Epithelial cell of esophagus (primary cell): ENCODE measurements at places on chromosomes 6 and 20.

- DNase-seq, result no peak
Measured at GRCh38 chr6:111950661-111951496, 77.6 kb upstream of the FYN start.

DNA sequence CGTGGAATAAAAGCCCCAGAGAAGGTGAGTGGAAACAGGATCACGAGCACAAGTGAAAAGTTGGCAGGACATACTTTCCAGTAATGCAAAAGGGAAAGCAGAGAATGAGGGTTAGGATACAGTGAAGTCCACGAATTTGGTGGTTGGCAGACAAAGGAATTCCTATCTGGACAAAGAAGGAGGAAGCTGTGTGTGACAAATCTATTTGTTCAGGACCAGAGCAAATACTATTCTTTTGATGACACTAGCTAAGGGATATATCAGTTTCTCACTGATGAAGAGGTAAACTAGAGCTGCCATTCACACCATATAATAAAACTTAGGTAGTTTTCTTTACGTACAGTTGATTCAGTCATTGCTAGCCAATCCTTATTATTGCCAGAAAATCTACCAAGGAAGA is 156.8 kb upstream of the GRIK2 start:
- DNase-seq, result no peak

DNA sequence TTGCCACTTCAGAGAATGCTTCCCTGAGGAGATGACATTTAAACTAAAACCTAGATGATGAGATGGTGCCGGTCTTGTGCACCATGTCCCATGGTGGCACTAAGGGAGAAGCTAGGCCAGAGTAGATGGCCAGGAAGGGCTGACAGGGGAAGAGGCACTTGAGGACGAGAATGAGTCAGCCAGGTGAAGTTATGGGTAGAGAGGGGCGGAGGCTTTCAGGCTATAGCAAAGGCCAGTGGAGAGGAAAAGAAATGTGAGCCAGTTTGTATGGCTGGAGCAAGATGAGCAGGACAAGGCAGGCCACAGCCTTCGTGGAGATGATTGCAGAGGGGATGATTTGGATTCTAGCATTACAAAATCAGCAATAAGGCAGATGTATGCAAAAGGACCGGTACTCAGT is 44.7 kb upstream of the ADGRF4 start:
- DNase-seq, result peak; percentile 59

DNA sequence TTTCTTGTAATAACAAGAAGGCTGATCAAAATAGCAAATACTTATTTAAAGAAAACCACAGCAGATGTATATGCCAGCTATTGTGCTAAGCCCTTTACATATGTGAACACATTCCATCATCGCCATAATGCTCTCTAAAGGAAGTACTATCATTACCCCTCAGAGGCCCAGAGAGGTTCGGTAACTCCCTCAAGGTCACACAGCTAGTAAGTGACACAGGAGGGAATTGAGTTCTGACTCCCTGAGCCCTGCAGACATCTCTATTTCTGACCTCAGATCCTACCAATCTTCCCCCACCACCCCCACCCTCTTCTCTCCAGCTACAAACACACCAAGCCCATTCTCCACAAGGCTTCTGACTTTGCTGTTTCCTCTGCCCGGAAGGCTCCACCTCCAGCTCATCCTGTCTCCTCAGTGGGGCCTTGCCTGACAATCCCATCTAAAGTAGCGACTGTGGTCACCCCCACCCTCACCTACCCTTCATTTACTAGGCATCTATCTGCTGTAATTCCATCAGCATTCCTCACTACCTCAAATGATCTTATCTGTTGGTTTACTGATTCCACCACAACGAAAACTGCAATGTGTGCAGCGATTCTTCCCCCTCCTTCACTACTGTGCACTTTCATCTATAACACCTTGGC is 234.5 kb downstream of the LRFN2 start:
- DNase-seq, result no peak

DNA sequence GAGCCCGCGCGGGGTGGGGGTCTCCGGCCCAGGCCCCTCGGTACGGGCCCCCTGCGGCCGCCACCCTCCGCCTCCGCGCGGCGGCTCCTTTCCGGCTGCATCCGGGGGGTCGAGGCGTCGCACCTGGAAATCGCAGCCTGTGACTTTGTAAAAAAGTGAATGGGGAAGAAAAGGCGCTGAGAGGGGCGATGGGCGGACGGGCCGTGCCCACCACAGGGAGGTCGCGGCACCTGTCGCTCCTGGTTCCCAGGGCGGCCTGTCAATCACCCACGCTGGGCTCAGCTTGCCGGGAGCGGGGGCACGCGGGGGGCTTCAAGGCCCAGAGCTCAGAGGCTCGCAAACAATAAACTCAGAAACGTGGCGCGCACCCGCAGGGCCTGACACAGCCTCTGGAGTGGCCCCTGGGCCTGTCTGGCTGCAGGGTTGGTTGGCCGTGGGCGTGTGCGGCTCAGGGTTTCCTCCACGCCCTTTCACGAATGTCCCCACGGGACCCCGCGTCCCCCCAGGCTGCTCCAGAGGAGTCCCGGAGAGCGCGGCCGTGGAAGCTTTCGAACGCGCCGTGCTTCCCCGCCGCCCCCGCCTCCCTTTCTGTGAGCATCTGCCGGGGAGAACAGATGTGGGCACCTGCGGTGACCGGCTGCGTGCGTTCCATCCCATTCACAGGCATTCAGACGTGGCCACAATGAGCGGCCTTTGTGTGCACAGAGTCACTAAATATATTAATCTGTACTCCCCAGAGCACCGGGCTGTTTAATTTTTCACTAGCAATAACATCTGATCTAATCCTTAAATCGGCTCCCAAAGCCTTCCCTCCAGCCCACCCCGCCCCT is 6.1 kb upstream of the DLL1 start:
- DNase-seq, result no peak

GRCh38 chr20:45771182-45771759 is 20.4 kb downstream of the WFDC3 start:
- peak; percentile 75 for DNase-seq

DNA sequence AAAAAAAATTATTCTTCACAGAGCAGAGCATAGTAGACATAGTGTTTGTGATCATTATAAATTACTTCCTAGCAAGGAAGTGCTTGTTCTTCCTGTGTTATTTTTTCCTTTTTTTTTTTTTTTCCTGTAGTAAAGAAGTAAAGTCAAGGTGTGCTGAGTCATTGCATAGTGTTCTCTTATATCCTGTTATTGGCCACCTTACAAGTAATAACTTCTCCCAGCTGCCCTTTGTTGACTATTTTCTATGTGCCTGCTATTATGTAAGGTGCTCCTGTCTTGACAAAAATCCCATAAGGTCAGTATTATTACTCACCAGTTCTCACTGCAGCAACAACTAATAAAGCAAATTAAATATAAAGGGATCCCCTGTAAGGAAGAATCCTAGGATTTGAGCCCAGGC is 195.3 kb downstream of the GJA1 start:
- peak; percentile 87 for DNase-seq

GRCh38 chr20:47274401-47275108 is 81.9 kb downstream of the ZMYND8 start:
- DNase-seq, result peak; percentile 85

DNA sequence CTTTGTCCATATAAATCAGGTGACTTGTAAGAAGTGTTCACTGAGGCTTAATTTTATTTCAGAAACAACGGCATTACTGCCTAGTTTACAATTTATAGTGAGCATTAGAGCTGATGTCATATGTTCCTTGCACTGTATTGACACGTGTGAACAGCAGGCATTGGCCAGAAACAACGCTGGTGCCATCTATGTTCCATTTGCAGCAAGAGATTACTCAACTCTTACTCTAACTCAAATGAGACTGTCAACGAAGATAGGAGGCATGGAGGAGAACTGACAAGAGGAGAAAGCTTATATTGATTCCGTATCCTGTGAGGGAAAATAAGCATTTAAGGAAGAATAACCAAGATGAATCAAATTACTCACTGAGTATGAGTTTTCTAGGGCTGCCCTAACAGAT is 48.4 kb downstream of the MTFR2 start:
- peak; percentile 28 for DNase-seq

DNA sequence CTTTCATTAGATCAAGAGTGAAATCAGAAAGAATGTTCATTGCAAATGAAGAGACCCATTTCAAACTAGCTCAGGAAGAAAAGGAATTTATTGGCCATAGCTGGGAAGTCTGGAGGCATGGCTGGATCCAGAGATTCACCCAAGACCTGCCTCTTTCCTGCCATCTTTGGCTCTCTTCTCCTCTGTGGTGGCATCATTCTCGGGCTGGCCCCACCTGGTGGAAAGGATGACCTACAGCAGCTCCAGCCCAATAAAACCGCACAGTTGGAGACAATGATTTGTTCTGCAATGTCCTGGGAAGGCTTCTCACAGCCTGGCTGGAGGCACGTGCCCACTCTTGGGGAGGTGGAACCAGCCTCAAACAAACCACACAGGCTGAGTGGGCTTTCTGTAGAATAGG is 18.1 kb upstream of the FERMT1 start:
- no peak for DNase-seq

DNA sequence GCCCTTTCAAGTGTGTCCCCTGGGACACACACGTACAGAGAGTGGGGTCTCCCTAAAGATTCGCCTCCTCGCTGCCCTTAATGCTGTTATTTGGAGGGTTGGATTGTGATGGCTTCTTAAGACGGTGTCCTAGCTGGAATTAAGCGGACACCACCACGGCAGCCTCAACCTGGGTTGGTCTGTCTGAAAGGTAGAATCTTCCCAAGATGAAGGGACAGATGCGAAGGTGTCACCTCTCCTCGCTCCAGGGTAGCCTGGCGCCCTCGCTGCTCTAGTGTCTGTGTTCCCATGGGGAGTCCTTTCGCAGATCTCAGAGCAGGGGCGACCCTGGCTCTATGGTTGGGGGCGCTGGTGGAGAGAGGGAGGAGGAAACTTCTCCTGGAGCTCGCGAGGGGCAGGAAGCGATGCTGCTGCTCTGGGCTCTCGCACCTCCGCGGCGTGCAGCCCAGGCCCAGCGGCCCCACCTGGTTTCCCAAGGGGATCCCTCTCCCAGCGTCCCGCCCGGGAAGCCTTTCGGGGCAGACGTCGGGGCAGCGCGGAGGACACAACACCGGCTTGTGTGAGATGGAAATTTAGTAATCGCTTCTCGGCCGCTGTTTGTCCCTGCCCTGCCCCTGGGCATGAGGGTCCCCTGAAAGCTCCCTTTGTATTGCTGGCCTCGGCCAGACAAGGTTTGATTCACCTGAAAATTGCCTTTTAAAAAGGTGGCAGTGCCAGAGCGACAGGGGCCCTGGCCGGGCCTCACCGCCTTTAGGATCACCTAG is 1.7 kb downstream of the RSPO3 start:
- DNase-seq, result no peak

GRCh38 chr20:56428410-56428809 is 16.4 kb downstream of the CASS4 start:
- peak; percentile 36 for DNase-seq

GRCh38 chr6:166546653-166547052 is 39.8 kb downstream of the RAMACL start:
- DNase-seq, result no peak
